ENCODE measurements at places on chromosomes 4 and X. TPM values are rescaled to one million over a fixed set of nuclear protein-coding genes. Genes with fewer than 3 reads are reported as not detected.

DNA sequence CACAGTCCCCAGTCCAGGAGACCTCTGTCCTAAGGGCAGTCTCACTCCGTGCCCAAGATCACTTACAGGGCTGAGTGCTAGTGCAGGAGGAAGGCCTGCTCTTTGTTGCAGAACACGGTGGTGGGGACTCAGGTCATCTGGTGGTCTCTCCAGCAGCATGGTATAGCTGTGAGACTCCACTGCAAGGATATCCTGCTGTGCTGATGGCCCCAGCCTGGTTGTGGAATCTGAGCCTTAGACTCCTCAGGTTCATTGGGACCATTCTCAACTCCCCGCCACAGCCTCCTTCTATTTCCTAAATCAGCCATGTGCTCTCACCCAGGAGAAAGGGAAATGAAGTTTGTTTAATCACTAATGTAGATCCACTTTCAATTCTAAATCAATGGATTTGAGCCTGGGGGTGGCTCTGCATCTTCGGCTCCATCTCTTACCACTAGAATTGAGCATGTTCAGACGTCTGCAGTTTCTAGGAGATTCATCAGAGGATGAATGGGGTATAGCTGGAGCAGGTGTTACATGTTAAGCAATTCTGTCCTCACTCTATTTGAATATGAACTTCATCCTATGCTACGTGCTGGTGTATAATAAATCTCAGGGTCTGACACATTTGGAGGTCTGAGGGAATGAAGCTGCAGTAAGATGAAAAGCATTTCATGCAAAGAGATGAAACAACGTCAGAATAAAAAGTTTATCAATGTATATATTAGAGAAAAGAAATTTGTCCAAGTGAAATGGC, 189.2 kb downstream of the MGST2 start:
- no peak for DNase-seq

LPAR4 gene
- total RNA-seq = 0.21 TPM

DNA sequence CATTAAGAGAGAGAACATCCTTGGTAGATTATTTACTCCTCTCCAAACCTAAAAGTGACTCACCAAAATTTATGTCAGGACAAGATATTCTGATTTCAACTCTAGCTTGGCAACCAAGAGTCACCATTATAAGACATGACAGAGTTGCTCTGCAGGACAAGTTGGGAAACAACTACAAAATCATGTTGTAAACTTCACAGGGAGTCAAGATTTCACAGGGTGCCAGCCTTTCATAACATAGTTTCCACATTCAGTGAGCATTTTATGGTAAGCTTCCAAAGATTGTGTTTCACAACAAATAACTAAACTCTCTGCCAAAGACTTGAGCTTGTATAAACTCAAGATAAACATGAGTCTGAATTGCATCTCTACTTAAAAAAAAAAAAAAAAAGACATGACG, 121.0 kb upstream of the DIAPH2 start:
- no peak for DNase-seq

FGD1 gene
- total RNA-seq = 13.0 TPM

DNA sequence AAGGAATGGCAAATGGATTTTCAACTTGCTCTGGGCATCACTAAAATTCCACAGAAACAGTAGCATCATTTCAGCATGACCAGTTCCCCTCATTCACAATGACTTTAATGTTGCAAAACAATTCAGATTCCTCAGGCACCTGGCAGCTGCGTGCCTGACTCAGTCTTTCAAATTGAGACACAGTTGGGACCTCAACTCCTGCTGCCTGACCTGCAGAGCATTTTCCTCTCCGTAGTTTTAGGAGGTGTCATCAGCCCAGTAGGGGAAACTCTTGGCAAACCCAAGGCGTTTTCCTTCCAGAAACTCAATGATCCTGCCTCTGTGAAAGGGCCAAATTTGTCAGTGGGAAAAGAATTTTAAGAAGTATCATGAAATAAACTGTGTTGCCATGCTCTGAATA, 388.9 kb downstream of the SPRY1 start:
- peak; percentile 35 for DNase-seq

- no peak for DNase-seq
Observed at GRCh38 chr4:36056136-36056535, 188.2 kb downstream of the ARAP2 start.

DNA sequence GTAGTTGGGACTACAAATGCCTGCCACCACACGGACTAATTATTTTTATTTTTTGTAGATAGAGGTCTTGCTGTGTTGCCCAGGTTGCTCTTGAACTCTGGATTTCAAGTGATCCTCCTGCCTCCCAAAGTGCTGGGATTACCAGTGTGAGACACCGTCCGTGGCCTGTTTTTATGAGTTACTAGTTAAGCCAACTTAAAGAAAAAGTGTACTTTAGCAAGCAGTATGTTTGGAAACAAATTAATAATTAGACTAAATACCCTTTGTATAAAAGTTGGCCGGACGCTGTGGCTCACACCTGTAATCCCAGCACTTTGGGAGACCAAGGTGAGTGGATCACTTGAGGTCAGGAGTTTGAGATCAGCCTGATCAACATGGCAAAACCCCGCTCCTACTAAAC, 14.2 kb upstream of the PTPN13 start:
- DNase-seq = no peak

MAML3 gene
- total RNA-seq = 2.7 TPM

BOD1L1 gene
- 28.7 TPM for total RNA-seq

DNA sequence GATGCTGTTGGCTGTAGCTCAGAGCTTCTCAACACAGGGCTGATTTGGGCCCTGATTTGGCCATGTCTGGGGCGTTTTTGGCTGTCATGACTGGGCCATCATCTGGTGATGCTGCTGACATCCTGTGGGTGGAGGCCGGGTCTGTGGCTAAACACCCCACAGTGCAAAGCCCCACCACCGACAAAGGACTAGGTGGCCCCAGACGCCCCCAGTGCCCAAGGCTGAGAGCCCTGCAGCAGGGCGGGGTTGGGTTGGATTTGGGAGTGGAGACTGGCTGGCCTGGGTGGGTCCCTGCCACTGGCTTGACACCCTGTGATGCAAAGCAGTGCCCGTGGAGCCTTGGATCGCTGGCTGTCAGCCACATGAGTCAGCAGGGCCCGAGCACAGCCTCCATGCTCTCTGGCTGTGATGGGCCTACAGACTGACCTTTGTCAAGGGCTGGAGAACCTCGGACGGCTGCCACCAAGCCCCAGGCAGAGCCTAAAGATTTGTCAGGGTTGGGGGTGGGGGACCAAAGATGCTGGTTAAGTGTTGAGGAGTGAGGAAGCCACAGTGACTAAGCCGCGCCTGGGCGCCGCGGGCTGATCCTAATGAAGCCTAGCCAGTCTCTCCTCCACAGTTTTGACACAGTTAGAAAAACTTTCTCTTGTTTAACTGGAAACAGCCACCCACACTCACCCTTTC, 28.3 kb downstream of the CYTL1 start:
- DNase-seq = peak; percentile 1

Data from kidney epithelial cell (primary cell).